ENCODE measurements at places on chromosomes 7 and 10. TPM values are rescaled to one million over a fixed set of nuclear protein-coding genes. Genes with fewer than 3 reads are reported as not detected.

GRCh38 chr10:43981232-43981631 lies 332.6 kb upstream of the ZNF32 start:
- no peak for DNase-seq

DNA sequence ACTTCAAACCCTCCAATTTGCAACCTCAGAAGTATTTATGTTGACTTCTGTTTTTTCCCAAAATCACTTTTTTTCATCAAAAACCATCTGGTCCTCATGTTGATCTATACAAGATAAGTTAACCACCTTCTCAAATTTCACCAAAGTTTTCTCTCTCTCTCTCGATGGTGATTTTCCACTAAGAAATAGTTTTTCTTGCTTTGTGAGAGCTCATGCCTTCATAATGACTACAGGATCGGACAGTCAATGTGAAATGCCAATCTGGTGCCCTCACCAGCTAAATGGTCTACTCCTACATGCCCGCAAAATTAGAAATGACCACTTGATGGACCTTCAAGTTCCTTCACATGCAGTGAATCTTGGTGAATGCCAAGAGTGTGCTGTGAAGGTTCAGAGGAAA lies 40.4 kb downstream of the CNNM1 start:
- DNase-seq, result no peak

GRCh38 chr10:113055458-113055857 lies 105.4 kb downstream of the TCF7L2 start:
- DNase-seq, result no peak

Gene SMARCD3
- polyA plus RNA-seq, result 11.1 TPM

Gene ZNF853
- 3.5 TPM for polyA plus RNA-seq

Gene UNCX
- polyA plus RNA-seq, result not detected

Gene LEP
- polyA plus RNA-seq, result not detected

Gene RHOBTB1
- 3.3 TPM for polyA plus RNA-seq

Gene FGFBP3
- 0.22 TPM for polyA plus RNA-seq

Gene SAP25
- polyA plus RNA-seq, result 2.0 TPM

Gene TMEM176B
- polyA plus RNA-seq, result 376 TPM

Data from small intestine (tissue), 16 donors.